ENCODE measurements at places on chromosomes 3 and 15. TPM values are rescaled to one million over a fixed set of nuclear protein-coding genes. Genes with fewer than 3 reads are reported as not detected.

- no peak overlapping the region for H3K27ac ChIP-seq
- H3K27me3 ChIP-seq, result no peaks in the 10 kb centered on the region
- H3K4me3 ChIP-seq, result no peak overlapping the region
- DNase-seq, result no peak
Observed at GRCh38 chr3:122903171-122903570, 108.3 kb downstream of the SLC49A4 start.

DNA sequence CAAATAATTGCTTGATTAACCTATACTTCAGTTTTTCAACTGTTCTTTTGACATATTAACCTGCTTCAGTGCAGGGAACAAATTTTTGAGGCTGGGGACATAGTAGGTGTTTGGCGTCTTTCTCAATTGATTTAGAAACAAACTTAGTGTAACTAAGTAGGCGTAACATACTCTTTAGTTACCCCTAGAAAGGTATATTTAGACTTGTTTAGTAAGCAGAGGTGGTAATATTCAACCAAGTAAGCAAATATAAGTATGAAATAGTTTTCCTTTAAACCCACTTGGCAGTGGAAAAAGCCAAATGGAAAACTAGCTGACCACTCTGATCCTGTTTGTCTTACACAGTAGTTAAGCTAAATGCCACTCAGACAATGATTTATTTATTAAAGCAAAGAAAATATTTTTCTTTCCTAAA, 113.2 kb downstream of the MBNL1 start:
- peak overlapping the region; percentile 78 for H3K27ac ChIP-seq
- peak overlapping the region; percentile 37 for H3K4me3 ChIP-seq
- H3K4me1 ChIP-seq, result peaks cover 14% of the 10 kb centered on the region

GRCh38 chr3:148964809-148965208, 26.5 kb upstream of the GYG1 start:
- no peak overlapping the region for H3K27ac ChIP-seq
- no peak for DNase-seq
- no peaks in the 10 kb centered on the region for H3K27me3 ChIP-seq
- H3K4me1 ChIP-seq, result no peaks in the 10 kb centered on the region
- H3K36me3 ChIP-seq, result no peaks in the 10 kb centered on the region

- H3K27ac ChIP-seq, result no peak overlapping the region
- H3K36me3 ChIP-seq, result no peaks in the 10 kb centered on the region
Observed at GRCh38 chr3:184375747-184376461, 2.1 kb downstream of the THPO start.

GRCh38 chr3:46931631-46932331, 44.8 kb downstream of the CCDC12 start:
- no peak overlapping the region for H3K4me3 ChIP-seq
- H3K27me3 ChIP-seq, result no peaks in the 10 kb centered on the region
- H3K4me1 ChIP-seq, result peaks cover 96% of the 10 kb centered on the region
- no peaks in the 10 kb centered on the region for H3K36me3 ChIP-seq

GRCh38 chr3:57952651-57953050, 55.6 kb upstream of the FLNB start:
- H3K27ac ChIP-seq, result peak overlapping the region; percentile 93
- no peak for DNase-seq
- H3K36me3 ChIP-seq, result no peaks in the 10 kb centered on the region
- H3K27me3 ChIP-seq, result no peaks in the 10 kb centered on the region

FGF12 gene
- total RNA-seq, result 0.43 TPM

ROPN1 gene
- not detected for total RNA-seq
